Thyroid gland (tissue), 4 donors: ENCODE measurements at places on chromosomes 1 and 21. TPM values are rescaled to one million over a fixed set of nuclear protein-coding genes. Genes with fewer than 3 reads are reported as not detected.

Gene ICOSLG
- 1.0 TPM for total RNA-seq

Gene DMRTA2
- not detected for total RNA-seq

Gene GIPC2
- 1.5 TPM for total RNA-seq

Gene DOP1B
- 24.5 TPM for total RNA-seq

Gene GPR37L1
- 0.22 TPM for total RNA-seq

Gene CFHR5
- total RNA-seq: not detected

Gene CTNNBIP1
- total RNA-seq: 58.0 TPM

Gene BRINP2
- total RNA-seq: not detected

Gene AMY1A
- total RNA-seq: not detected

Gene ANKRD35
- 1.5 TPM for total RNA-seq

Gene ADGRL4
- 7.6 TPM for total RNA-seq

Gene CRYZL1
- total RNA-seq: 30.5 TPM

Gene AMY2A
- total RNA-seq: not detected

Gene CCDC18
- 3.1 TPM for total RNA-seq

Gene CA6
- total RNA-seq: not detected

Gene UBE2U
- not detected for total RNA-seq

Gene TMEM82
- not detected for total RNA-seq

Gene RGS7
- total RNA-seq: not detected

Gene CSTB
- total RNA-seq: 17.1 TPM

Gene NFASC
- 4.0 TPM for total RNA-seq

Gene OR6K3
- total RNA-seq: not detected

Gene MPL
- total RNA-seq: not detected

Gene ANKRD45
- 0.27 TPM for total RNA-seq

Gene VSIG8
- not detected for total RNA-seq

Gene TRIM45
- total RNA-seq: 7.1 TPM

Gene CASZ1
- 38.5 TPM for total RNA-seq

Gene ACTN2
- not detected for total RNA-seq

Gene GLMP
- 45.0 TPM for total RNA-seq

Gene INAVA
- total RNA-seq: 0.27 TPM

Gene TRIM67
- total RNA-seq: not detected

Gene FCER1G
- 25.3 TPM for total RNA-seq

Gene TEKT2
- 2.3 TPM for total RNA-seq

Gene GJB3
- not detected for total RNA-seq

Gene OPTC
- not detected for total RNA-seq

Gene C1orf141
- total RNA-seq: not detected

Gene SAMD13
- total RNA-seq: 9.5 TPM

Gene AGBL4
- total RNA-seq: 4.6 TPM

Gene KIRREL1
- total RNA-seq: 27.5 TPM

Gene FMOD
- total RNA-seq: 173 TPM

Gene NTMT2
- not detected for total RNA-seq

Gene FAM163A
- total RNA-seq: 3.2 TPM

Gene RASSF5
- total RNA-seq: 14.1 TPM

Gene OR2W3
- 2.8 TPM for total RNA-seq

Gene TFF2
- total RNA-seq: not detected

Gene TMEM52
- total RNA-seq: not detected

Gene NTNG1
- total RNA-seq: not detected

Gene BMP8B
- total RNA-seq: 6.7 TPM
